ENCODE measurements at places on chromosomes 12 and 14.
A peak's percentile ranks its signal among the peaks of the same experiment; 100 is the strongest.

GRCh38 chr12:49648712-49649003, 25.3 kb downstream of the PRPF40B start:
- DNase-seq: no peak

DNA sequence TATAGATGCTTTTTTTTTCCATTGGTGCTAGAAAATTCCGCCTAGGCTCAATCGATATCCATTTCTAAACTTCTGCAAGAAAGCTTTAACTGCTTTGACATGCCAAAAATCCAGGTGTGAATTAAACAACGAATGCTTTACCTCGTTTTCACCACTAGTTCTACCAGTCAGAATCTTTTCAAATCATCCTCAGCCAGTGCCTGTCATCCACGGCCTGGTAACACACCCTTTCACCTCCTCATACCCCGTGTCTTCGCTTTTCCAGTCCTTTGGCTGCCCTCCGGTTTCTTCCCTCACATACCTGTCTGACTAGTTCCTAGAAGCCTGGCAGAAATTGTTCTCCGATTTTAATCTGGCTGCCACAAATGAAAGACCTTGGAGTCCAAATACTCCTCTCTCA, 1.4 kb upstream of the PHC1 start:
- no peak for DNase-seq

- DNase-seq: no peak
Measured at GRCh38 chr12:51972849-51973273, 21.4 kb downstream of the ACVR1B start.

- no peak for DNase-seq
Measured at GRCh38 chr12:70663838-70664237, 26.6 kb upstream of the PTPRB start.

DNA sequence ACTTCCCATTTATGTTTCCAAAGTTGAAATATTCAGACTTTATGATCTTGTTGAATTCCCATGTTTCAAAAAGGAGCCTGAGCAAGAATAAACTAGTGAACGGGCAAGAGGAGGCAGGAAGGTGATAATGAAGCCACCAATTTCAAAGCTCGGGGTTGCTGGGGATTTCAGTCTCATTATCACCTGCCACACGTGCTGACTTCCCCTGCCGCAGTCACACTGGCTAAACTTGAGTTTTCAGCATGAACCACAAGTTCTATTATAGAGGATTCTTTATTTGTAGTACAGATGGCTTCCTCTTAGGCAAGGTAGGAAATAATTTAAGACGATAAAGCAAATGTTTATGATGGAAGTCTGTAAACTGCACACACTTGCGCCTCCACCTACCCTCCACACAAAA, 18.1 kb upstream of the DIABLO start:
- no peak for DNase-seq

GRCh38 chr12:105975351-105975750, 163.4 kb downstream of the NUAK1 start:
- DNase-seq: no peak

GRCh38 chr14:61280092-61280525, 1.0 kb downstream of the TMEM30B start:
- DNase-seq: peak; percentile 22

- no peak for DNase-seq
Measured at GRCh38 chr14:35506927-35507326, 27.0 kb upstream of the INSM2 start.

DNA sequence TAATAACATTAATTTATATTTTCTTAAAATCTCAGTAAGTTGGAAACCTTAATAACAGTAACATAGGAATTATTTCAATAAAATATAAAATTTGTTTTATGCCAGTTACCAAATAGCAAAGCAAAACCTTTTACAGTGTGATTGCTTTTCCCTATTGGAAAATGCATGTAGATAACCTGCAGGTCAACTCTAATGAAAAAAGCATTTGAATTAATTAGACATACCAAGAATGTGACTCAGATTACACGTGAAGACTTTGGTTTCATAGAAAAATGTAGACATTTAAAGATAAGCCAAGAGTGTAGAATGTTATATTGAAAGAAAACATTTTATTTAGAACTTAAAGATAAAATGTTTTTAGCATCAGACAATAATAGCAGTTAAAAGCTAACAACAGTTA, 888.1 kb downstream of the TMEM121 start:
- DNase-seq: no peak
